ENCODE measurements at places on chromosomes 16 and 17.

DNA sequence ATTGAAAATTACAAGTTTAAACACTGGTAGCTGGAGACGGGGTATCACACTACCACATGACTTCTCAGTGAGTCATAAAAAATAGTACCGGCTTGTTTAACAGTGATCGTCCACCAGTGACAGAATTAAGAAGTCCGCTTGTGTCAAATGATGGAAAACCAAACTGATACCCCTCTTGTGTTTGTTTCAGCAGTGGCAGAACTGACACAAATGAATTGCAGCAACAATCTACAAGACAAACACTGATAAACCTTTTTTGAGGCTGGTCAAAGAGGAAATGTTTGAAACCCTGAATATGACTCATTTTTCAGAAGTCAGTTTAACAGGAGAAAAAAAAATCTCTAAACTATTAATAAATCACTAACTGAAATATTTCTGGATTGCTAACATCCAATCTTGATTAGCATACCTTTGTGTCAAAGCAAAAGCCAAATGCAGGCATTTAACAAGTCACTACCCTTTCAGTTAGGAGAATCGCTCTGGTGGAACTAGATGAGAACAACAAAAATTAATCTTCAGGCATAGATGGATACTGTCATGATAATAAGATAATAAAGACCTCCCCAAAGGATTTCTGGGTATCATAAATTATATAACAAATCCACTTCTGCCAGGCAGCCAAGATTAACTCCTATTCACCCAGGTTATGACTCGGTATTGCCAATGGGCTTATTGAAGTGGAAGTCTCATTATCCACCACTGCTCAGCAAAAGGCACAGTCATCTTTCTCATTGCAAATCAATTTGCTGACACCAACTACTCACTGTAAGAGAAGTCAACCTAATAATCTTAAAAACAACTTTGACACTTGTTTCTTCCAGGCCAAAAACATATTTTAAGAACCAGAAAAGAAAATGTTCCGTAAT, 20.8 kb downstream of the DCUN1D3 start:
- DNase-seq = no peak

- no peak for DNase-seq
Observed at GRCh38 chr16:9308850-9309249, 217.4 kb downstream of the HAPSTR1 start.

DNA sequence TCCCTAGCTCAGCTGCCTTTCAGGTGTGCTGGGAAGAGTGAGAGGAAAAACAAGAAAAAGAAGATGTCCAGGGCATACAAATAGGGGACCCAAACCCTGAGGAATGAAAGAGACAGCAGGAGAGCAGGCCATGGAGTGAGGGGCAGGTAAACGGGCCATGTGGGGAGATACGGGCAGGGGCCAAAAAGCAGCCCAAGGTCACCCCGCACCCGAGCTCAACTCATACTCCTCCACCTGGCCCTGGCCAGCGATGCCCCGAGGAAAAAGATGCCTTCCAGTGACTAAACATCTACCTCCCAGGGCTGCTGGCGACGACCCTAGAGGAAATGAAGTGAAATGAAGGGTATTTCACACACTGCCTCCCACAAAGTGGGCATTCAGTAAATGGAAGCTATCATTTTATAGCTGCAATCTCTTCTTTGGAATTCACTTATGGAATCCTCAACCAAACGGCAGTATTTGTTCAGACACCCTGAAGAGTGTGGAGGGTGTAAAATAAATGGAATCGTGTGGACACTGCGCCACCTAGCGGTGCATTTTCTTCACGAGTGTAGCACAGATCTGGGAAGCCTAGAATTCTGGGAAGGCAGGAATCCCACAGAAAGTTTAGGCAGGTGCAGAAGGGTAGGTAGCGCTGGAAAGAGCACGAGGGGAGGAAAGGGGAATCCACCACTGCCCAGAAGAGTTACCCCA, 14.9 kb downstream of the ELAC2 start:
- DNase-seq = peak; percentile 65

GRCh38 chr17:67113486-67113885, 69.1 kb downstream of the CACNG1 start:
- DNase-seq = no peak

GRCh38 chr16:64914-65255, 7.5 kb downstream of the RHBDF1 start:
- no peak for DNase-seq

GRCh38 chr16:19868421-19868820, 16.2 kb downstream of the GPRC5B start:
- no peak for DNase-seq

- DNase-seq = no peak
Observed at GRCh38 chr16:56682703-56683397, 580 bp downstream of the MT1X start.

- no peak for DNase-seq
Observed at GRCh38 chr16:54748611-54749190, 182.0 kb upstream of the IRX5 start.

DNA sequence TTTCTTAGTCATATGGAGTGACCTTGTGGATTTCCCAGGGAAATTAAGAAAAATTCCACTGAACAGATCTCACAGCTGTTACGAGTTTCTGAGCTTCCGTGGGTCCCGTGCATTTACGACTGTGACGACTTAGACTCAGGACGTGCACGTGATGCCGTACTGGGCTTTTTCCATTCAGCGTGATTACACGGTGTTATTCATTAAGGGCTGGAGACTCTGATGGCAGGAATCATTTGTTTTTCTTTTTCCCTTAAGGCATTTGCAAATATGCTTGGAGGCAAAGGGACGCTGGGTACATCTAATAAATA, 57.2 kb downstream of the TBC1D16 start:
- DNase-seq = no peak

DNA sequence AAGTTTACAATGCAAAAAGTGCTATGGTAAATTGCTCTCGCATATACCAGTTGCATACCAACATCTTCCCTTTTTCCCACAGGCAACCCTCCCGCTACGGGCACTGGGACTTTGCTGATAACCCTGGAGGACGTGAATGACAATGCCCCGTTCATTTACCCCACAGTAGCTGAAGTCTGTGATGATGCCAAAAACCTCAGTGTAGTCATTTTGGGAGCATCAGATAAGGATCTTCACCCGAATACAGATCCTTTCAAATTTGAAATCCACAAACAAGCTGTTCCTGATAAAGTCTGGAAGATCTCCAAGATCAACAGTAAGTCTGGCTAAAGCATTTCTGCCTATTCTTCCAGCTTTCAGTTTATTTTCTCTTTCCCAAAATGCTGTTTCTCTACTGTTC, 27.9 kb upstream of the HSBP1 start:
- DNase-seq = peak; percentile 40

DNA sequence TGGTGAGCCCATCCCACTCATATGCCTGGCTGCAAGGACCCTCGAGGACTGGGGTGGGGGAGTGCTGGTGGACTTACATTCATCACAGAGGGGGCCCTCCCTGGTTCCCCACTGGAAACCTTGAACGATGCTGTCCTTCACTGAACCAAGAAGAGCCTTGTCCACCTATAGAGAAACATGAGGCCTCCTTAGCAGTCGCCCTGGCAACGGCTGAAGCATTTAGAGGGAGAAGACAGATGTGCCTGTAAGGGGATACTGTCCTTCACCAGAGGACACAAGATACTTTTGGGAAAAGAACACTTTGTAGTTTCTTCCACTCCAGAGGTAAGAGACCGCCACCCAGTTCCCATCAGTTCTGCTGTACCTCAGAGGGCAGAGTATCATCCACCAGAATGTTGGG, 6.5 kb downstream of the HIGD1B start:
- DNase-seq = no peak

DNA sequence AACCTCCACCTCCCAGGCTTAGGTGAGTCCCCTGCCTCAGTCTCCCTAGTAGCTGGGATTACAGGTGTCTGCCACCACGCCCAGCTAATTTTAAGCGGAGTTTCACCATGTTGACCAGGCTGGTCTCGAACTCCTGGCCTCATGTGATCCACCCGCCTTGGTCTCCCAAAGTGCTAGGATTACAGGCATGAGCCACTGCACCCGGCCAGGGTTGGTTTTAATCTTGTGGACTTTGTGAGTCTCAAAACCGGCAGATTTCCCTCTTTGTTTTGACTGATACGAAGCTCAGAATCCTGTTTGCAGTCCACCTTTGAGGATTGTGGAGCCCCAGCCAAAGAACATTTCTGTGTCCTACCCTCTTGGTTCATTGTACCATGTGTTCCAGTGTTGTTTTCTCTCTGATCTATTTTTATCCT, 16.4 kb upstream of the CPSF4L start:
- no peak for DNase-seq

GRCh38 chr17:59513934-59514841, 51.2 kb upstream of the DHX40 start:
- DNase-seq = peak; percentile 60

GRCh38 chr16:89368604-89369249, 121.6 kb downstream of the ANKRD11 start:
- DNase-seq = no peak

DNA sequence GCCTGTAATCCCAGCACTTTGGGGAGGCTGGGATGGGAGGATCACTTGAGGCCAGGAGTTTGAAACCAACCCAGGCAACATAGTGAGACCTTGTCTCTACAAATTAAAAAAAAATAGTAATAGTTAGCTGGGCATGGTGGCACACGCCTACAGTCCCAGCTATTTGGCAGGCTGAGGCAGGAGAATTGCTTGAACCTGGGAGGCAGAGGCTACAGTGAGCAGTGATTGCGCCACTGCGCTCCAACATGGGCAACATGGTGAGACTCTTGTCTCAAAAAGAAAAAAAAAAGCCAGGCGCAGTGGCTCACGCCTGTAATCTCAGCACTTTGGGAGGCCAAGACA, 56.9 kb upstream of the MRTFB start:
- DNase-seq = no peak

- no peak for DNase-seq
Observed at GRCh38 chr17:58335779-58336455, 7.3 kb upstream of the TSPOAP1 start.

DNA sequence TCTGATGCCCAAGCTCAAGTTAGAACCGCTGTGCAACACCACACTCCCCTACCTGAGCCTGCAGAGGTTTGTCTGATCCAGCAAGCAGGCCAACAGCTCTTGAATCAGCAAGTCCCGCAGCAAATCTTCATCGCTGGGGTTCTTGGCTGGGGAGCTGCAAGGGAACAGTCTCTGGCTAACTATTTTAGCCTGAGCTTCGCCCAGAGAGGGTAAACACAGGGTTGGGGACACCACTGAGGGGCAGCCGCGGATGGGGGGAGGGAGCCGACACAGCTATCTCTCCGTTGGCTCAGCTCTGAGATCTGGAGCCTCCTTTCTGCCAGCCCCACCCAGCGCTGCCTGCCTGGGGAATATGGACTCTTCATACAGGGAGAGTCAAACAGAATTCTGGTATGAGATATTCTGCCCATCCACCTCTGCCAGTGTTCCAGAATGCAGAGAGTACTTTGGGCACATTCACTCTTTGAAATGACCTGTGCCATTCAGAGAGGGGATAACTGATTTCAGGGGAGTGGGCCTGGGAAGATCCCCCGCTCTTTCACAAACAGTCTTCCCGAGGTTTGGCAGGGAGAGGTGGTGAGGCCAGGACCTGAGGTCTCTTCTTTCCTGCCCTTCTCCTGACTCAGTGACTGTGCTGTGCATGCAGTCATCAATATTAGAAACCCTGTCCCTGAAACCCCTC, 7.4 kb downstream of the GIP start:
- no peak for DNase-seq

- no peak for DNase-seq
Observed at GRCh38 chr16:4704491-4704890, 11.1 kb downstream of the NUDT16L1 start.

DNA sequence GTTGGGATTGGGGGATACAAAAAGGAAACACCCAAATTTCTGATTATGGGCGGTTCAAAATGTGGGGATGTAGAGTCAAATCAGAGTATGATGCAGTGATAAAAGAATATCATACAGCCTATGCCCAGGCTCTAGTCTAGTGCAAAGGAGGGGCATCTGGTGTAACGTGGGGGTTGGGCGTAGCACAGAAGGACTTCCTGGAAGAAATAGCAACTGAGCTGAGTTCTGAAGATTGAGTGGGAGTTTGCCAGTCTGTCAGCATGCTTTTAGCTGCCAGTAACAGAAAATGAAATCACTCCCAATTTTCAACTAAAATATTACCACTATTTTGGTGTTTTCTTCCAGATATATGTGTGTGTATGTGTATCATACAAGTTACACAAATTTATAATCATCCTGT, 196.9 kb downstream of the SPECC1 start:
- DNase-seq = no peak

GRCh38 chr16:70378869-70379493, 32.3 kb downstream of the DDX19A start:
- DNase-seq = no peak

DNA sequence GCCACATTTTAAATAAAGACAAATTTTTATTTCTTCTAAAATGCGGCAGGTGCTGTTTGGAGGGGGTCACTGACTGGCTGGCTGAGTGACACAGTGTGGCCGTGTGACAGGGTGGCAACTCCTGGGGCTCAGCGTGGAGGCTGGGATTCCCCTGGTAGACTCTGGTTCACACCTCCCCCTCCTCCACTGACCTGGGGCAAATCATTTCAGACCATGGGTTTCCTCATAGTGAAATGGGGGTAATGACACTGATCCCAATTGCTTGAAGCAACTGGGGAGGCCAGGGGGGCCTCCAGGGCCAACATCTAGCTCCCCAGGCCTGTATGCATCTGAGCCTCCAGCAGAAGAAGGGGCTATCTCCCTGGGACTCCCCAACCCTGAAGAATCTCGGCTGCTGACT, 6.6 kb downstream of the HSD11B2 start:
- DNase-seq = no peak

DNA sequence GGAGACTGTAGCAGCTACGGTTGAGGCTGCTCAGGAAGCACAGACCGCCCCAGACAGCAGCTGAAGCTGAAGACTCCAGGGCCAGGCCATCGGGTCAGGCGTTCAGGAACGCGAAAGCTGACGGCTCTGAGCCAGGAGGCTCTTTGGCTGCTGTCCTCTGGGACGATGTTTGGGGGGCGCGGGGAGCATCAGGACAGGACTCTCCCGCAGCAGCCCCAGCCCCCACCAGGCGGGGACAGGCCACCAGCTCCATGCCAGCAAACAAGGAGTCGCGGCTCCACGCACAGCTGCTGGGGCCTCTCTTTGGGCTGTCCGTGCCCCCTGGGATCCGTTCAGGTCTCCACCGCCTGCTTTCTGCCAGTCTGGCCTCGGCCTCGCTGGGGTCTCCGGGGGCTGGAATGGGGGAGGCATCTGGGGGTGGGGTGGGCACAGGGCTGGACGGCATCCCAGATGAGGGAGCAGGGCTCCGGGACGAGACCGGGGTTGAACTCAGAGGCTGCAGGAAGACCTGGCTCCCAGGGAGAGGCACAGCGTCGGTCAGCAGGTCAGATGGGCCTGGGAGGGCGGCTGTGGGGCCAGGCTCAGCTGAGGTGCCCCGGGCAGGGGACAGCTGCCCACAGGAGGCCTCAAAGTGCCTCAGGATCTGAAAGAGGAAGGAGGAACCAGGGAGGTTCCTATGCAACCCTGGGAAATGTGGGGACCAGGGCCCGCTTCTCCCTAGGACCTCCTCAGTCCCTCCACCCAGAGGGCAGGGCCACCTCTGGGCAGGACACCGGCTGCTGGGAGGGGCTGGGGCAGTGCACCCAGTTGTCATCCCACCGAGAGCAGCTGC, 6.3 kb upstream of the CEP131 start:
- no peak for DNase-seq
